GM12878 (cell line): ENCODE measurements at places on chromosomes 2 and 18. TPM values are rescaled to one million over a fixed set of nuclear protein-coding genes. Genes with fewer than 3 reads are reported as not detected.
A peak's percentile ranks its signal among the peaks of the same experiment; 100 is the strongest.

The L3MBTL4 gene
- total RNA-seq = 8.7 and 9.7 TPM in 2 replicates

The CYTIP gene
- 63.7 and 64.9 TPM in 2 replicates for total RNA-seq

The WDR12 gene
- total RNA-seq = 95.7 and 98.3 TPM in 2 replicates

The HOXD13 gene
- not detected in 2 replicates for total RNA-seq

DNA sequence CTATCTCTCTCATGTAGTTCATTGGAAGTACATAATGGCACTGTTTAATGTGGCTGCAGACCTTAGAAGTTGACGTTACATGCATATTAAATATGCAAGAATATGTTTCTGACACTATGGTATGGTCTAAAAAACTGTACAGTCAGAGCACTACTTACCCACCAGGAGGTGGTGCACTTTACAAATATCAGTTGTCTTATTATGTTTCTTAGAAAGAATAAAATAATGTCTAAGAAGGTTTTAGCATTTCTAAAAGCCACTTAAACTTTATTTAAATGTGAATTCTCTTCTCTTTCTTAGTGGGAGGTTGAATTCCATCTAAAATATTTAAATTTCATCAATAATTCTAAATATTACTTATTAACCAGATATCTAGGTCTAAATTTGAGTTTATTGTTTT lies 4.3 kb downstream of the TMEFF2 start:
- DNase-seq = no peak
- H3K4me3 ChIP-seq = no peak overlapping the region
- no peak overlapping the region for H3K27ac ChIP-seq
- H3K4me1 ChIP-seq = no peaks in the 10 kb centered on the region

- H3K4me1 ChIP-seq = no peaks in the 10 kb centered on the region
- no peak overlapping the region for H3K27ac ChIP-seq
These were observed 132.8 kb upstream of the SP5 start for GRCh38 chr2:170582313-170582712.

- no peak for DNase-seq
These were observed 609.5 kb downstream of the EPHA4 start for GRCh38 chr2:220962556-220962955.

- H3K4me3 ChIP-seq = no peak overlapping the region
- no peaks in the 10 kb centered on the region for H3K27me3 ChIP-seq
- H3K4me1 ChIP-seq = no peaks in the 10 kb centered on the region
- no peaks in the 10 kb centered on the region for H3K36me3 ChIP-seq
- H3K27ac ChIP-seq = no peak overlapping the region
These were observed 11.2 kb upstream of the NCKAP1 start for GRCh38 chr2:183049420-183049819.

DNA sequence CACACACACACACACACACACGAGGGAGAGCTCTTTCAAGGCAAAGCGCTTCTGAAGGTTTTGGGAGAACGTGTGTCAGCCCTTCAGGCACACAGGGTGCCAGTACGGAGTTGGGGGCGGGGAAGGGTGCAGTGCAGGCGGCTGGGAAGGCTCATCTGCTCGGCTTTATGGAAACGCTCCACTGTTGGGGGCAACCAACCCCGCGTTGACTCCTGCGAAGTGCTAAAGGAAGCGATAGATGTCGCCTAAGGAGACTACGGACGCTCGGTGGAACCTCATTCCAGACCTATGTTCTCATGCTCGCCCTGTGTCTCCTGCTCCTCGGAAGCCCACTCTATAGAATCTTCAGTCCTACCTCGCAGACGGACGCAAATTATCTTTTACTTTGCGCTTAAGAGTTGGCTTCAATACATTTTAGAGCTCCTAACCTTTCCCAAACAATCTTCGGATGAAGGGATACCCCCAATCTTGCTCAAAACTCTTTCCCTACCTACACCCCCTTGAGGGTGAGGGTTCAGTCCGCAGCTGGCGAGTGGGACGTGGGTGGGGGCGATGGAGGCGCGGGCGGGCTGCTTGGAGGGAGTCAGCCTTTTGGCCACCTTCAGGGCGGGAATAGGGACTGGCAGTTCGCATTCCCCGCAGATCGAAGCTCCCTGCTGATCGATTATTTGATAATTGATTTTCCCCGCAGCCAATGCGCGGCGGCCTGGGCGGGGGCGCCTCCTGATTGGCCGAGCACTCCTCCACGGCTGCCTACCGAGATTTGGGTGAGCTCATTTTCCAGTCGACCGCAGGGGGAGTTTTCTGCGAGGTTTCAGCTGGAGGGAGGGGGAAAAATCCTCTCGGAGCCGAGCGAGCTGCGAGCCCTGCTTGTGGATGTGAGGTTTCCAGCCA lies 1.9 kb upstream of the MEIS1 start:
- H3K27ac ChIP-seq = no peak overlapping the region
- H3K4me3 ChIP-seq = 0 out of 2 replicates have a peak overlapping the region, but pooled peaks have one; percentile 57
- no peak for DNase-seq
- H3K4me1 ChIP-seq = no peaks in the 10 kb centered on the region
- no peaks in the 10 kb centered on the region for H3K36me3 ChIP-seq

DNA sequence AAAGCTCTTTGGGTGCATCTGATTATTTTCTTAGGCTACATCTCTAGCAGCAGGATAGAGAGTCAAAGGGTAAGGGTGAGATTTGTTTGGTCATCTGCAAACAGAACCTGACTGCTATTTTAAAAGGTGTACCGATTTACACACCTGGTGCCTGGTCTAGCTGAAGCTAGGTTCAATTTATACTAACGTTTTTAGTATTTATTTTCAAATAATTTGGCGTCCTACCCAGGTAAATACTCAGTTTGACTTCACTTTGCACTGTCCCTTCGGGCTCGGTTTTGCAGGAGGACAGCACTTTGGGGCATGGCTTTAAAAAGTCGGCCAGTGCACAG lies 683 bp downstream of the PTRHD1 start:
- peak overlapping the region; percentile 97 for H3K4me3 ChIP-seq
- no peak for DNase-seq
- H3K27ac ChIP-seq = peak overlapping the region; percentile 98
- no peaks in the 10 kb centered on the region for H3K27me3 ChIP-seq
